Lung (tissue), 17 donors: ENCODE measurements at places on chromosomes 11 and 22.

GRCh38 chr11:126139111-126140091 is 72.0 kb downstream of the RPUSD4 start:
- H3K27me3 ChIP-seq = no peaks in the 10 kb centered on the region
- DNase-seq = peak; percentile 91

DNA sequence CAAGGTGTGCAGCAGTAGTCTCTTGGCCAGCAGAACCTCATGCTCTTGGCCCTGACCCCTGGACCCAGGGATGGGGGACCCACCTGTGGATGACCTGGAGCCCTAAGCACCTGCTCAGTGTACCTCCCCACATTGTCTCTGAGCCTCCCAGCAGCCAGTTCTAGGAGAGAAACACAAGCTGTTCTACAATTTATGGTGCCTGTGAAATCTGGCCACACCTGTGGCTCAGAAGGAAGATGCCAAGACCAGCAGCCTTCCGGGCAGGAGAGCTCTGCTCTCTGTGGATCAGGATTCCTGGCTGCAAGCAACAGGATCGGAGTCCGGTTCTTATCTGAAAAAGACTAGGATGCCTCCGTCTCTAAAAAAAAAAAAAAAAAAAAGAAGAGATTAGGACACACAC is 103.6 kb upstream of the ANO1 start:
- DNase-seq = no peak
- no peaks in the 10 kb centered on the region for H3K36me3 ChIP-seq
- no peak overlapping the region for H3K4me3 ChIP-seq
- H3K27me3 ChIP-seq = no peaks in the 10 kb centered on the region
- H3K27ac ChIP-seq = no peak overlapping the region
- H3K4me1 ChIP-seq = peaks cover 6% of the 10 kb centered on the region

- H3K4me1 ChIP-seq = no peaks in the 10 kb centered on the region
- H3K4me3 ChIP-seq = no peak overlapping the region
- H3K27ac ChIP-seq = no peak overlapping the region
- no peak for DNase-seq
- H3K27me3 ChIP-seq = no peaks in the 10 kb centered on the region
Measured at GRCh38 chr22:43439368-43440103, 27.7 kb downstream of the MPPED1 start.

GRCh38 chr11:133104009-133104744 is 428.1 kb downstream of the OPCML start:
- H3K4me1 ChIP-seq = no peaks in the 10 kb centered on the region
- H3K4me3 ChIP-seq = no peak overlapping the region
- no peak overlapping the region for H3K27ac ChIP-seq
- H3K27me3 ChIP-seq = no peaks in the 10 kb centered on the region
- no peak for DNase-seq

GRCh38 chr11:75425422-75425821 is 7.6 kb downstream of the KLHL35 start:
- H3K4me3 ChIP-seq = no peak overlapping the region
- peaks cover 14% of the 10 kb centered on the region for H3K27me3 ChIP-seq

DNA sequence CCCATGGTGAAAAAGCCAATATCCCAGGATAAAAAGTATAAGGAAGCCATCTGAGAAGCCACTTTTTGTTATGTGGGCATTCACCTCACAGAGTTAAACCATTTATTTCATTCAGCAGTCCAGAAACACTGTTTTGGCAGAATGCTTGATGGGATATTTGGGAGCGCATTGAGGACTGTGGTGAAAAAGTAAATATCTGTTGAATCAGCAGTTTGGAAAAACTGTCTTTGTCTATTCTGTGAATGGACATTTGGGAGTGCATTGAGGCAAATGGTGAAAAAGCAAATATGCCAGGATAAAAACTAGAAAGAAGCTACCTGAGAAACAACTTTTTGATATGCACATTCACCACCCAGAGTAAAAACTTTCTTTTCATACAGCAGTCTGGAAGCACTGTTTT is 276.2 kb upstream of the TRIM48 start:
- H3K4me3 ChIP-seq = no peak overlapping the region
- no peak for DNase-seq
- H3K27me3 ChIP-seq = no peaks in the 10 kb centered on the region

- peaks cover 3% of the 10 kb centered on the region for H3K4me1 ChIP-seq
- H3K4me3 ChIP-seq = no peak overlapping the region
- DNase-seq = no peak
Measured at GRCh38 chr11:76269247-76269646, 62.9 kb upstream of the WNT11 start.

- no peak for DNase-seq
- peaks cover 11% of the 10 kb centered on the region for H3K4me1 ChIP-seq
- H3K4me3 ChIP-seq = no peak overlapping the region
- H3K36me3 ChIP-seq = peaks cover 5% of the 10 kb centered on the region
- H3K27ac ChIP-seq = no peak overlapping the region
- H3K27me3 ChIP-seq = no peaks in the 10 kb centered on the region
Measured at GRCh38 chr22:42797011-42797410, 60.1 kb downstream of the ARFGAP3 start.

GRCh38 chr11:101034076-101034475 is 95.5 kb downstream of the PGR start:
- no peak overlapping the region for H3K27ac ChIP-seq
- no peaks in the 10 kb centered on the region for H3K4me1 ChIP-seq
- H3K27me3 ChIP-seq = no peaks in the 10 kb centered on the region
- peak; percentile 75 for DNase-seq

- no peak for DNase-seq
- H3K4me1 ChIP-seq = no peaks in the 10 kb centered on the region
- H3K36me3 ChIP-seq = peaks cover 3% of the 10 kb centered on the region
- no peaks in the 10 kb centered on the region for H3K27me3 ChIP-seq
Measured at GRCh38 chr11:57728829-57729228, 12.5 kb upstream of the SELENOH start.
